GM13976 (cell line): ENCODE measurements at places on chromosomes 2 and 18.
A peak's percentile ranks its signal among the peaks of the same experiment; 100 is the strongest.

- DNase-seq, result peak; percentile 70
Measured at GRCh38 chr18:63098018-63098981, 221.3 kb downstream of the BCL2 start.

- no peak for DNase-seq
Measured at GRCh38 chr2:223260681-223261080, 208.7 kb downstream of the KCNE4 start.

DNA sequence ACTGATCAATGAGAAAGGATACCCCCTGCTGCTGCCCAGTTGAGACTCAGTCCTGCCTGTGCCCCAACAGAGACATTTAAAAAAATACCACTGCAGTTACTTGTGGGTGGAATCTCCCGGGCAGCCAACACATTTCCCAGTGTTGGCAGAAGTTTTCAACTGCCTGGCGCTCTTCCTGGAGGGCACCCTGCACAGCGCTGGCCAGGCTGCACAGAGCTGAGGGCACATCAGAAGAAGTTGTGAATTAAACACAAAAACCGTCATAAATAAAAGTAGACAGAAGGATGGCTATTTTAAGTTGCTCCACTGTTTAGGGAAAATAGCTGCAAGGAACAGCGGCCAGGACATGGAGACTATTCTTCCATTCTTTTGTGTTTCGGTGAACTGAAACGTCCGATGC is 110.2 kb upstream of the THOC1 start:
- no peak for DNase-seq

DNA sequence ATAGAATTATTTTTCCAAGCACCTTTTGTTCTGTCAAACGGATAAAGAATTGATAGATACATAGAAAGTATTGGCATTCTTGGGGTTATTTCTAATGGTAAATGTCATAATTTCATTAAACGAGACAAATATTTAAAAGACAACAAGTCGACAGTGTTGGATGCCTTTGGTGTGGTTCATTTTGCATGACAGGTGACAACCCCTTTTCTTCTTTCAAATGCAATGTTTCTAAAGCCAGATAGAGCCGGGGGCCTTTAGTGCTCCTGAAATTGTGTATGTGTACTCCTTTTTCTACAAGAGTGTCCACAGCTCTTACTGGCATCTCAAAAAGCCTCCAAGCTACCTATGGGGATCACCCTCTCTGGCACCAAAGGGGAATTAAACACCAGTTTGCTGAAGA is 350.8 kb upstream of the ID2 start:
- no peak for DNase-seq

DNA sequence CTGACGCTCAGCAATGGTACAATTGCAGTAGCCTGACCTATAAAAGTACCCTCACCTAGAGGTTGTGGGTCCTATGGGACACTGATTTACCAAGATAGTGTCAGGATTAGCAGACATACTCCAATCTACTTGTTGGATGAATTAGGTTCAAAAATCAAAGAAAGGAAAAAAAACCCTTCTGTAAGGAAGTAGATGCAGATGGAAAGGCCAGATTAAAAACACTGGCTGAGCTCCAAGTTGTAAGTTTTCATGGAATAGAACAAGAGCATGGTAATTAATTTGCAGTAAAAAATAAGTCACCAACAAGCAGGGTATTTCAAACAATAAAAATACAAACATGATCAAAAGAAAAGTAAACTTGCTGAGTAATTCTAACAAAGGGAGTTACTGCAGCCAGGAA is 26.4 kb downstream of the IDH1 start:
- DNase-seq, result no peak

GRCh38 chr2:2664989-2665833 is 334.1 kb upstream of the MYT1L start:
- no peak for DNase-seq

DNA sequence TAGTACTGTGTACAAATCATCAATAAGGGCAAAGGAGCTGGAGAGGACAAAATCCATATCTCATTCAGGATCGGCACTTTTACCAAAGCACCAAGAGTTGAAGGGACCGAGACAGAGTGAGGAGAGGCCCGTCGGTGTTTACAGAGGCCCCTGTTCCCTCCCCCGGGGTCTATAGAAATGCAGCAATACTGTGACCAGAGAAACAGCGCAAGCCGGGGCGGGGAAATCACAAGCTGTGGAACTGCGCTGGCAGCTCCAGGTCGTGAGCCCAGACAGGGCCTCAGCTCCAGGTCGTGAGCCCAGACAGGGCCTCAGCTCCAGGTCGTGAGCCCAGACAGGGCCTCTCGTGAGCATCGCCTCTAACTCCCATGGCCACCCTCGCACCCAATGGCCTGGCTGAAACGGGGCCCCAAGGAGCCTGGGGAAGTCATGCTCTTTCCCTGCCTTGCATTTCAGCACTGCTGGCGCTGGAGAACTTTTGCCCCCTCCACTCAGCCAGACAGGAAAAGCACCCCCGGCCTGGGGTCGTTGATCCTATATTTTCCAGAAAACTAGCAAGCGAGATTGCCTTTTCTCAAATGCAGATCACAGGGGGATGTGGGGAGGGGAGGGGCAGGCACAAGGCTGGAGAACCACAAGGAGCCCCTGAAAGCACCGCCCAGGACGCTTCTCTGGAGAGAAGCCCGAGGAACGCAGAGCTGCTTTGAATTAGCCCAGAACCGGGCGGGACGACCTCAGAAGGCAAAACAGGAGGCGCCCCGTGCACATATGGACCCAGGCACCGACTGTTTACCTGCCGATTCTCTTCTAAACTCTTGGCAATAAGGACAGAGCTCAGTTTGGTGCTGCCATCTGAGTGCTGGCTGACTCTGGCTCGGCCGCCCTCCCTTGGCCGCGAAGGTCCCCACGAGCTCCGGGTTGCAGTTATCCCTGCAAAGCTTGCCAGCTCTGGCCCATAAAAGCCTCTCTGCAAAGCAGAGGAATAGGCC is 223.7 kb downstream of the ACKR3 start:
- no peak for DNase-seq

- no peak for DNase-seq
Measured at GRCh38 chr2:231211486-231211885, 13.1 kb downstream of the ARMC9 start.

- no peak for DNase-seq
Measured at GRCh38 chr2:136433261-136433660, 315.3 kb upstream of the CXCR4 start.

- no peak for DNase-seq
Measured at GRCh38 chr2:226057914-226058313, 658.4 kb downstream of the NYAP2 start.

DNA sequence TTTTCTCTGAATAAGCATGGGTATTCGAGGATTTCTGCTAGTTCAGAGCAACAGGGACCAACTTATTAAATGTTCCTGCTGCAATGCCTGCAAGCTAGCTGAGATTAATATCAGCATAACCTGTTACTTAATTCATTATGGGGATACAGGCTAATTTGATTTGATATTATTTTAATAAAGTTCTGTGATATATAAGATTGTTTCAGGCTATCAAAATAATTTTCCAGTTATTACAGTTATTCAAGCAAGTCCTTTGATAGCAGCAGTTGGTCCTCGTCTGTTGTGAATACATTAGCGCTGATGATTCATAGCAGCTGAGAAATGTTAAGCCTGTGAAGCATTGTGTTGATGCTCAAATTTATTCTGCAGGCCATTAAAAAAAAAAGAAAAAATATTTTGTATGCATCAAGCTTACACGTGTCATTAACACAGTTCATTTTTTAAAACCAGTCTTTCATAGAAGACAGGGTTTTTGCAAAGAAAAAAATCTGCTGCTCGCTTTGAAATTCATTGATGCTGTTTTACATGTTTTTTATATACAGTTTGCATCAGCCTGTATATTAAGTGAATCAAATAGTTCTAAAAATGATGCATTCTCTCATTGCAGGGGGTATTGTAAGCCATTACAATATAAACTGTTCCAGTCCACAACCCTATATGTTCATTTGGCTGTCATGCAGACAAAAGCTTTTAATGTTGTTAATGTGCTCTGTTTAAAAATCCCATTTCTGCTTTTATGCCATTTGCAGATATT is 482.5 kb downstream of the BCL11A start:
- DNase-seq, result no peak

GRCh38 chr2:69524799-69525198 is 87.6 kb upstream of the NFU1 start:
- no peak for DNase-seq

GRCh38 chr2:197950724-197951123 is 146.3 kb downstream of the PLCL1 start:
- no peak for DNase-seq

DNA sequence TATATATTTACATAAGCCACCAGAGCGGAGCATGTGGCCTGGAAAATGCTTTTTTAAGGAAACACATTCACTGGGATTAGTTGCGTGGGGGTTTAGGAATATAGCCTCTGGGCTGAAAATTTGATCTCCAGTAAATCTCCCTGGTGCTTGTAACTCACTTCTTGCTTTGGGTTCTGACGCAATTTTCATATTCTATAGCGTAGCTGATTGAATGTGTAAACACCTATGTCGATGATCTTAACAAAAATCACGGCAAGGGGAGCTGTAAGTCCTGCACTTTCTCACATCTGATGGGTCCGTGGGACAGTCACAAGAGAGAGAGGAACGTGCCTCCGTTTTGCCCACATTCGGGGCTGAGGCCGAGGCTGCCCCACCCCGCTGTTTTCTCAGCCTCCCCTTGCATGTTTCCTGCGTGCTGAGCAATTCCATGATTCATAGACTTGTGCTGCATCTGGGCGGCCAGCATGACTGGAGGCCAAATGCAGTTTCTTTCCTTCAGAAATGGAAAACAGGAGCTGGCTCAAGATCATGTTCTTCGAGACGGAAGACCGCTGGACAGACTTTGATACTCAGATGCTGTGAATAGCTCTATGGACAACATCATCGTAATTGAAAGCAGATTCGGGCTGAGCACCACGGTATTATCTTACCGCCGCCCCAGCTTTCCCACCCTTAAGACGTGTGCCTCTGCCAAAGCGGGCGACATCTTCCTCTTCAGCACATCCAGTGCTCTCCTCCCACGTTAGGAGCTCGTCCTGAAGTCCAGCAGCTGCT is 109.2 kb downstream of the TMEM18 start:
- DNase-seq, result no peak

DNA sequence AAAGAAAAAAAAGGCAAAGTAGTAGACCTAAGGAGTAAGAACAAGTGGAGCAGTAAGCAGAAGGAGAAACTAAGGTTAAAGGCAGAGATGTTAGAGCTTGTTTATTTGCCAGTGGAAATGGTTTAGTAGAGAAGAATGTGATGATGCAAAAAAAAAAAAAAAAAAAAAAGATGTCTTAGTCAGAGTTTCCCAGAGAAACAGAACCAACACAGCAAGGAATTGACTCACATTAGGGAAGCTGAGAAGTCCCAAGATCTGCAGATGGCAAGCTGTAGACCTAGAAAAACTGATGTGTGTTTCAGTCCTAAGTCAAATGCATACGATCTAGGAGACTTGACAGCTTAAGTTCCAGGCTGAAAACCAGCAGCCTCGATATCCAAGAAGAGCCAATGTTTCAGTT is 1548.8 kb upstream of the LRRTM1 start:
- no peak for DNase-seq

DNA sequence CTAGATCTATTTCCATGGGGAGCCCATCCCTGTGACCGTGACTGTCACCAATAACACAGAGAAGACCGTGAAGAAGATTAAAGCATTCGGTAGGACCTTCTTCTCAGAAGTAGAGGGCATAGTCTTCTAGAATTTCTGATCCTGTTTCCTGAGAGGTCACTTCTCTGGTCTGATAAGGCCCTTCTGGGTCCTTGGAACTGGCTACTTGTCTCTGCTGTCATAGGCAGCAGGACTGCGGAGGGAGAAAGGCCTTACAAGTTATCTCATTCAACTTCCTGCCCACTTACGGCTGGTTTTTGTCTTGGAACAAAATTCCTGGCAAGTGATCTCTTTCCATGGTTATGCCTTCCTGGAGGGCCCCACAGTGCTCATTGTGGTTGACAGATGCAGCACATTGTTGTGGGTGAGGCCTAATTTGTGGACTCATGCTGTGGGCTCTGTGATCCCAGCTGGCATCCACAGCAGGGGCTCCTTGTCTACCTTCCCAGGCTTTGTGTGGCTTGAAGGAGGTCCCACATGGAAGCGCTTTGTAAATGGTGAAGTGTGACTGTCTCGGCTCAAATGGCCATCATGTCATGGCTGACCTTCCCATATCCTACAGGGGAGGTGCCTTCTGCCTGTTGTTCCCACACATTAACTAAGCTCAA is 22.0 kb downstream of the SAG start:
- DNase-seq, result no peak

GRCh38 chr18:34261865-34262780 is 37.4 kb upstream of the NOL4 start:
- DNase-seq, result peak; percentile 5

DNA sequence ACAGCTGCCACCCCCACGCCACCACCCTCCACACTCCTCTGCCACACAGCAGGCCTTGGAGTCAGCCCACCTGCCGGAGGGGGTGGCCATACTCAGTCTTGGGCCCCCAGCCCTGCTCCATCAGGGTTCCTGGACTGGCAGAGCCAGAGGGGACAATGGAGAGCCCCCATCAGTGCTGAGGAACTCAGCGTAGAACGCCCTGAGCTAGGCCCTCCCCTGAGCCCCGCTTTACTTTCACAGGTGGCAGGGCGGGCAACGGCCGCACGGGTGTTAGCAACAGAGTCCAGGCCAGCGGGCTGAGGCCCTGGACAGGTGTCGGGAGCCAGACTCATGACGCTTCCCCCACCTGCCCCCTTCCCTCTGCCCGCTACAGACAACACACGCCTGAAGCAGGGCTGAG is 47.1 kb downstream of the FOSL2 start:
- no peak for DNase-seq

DNA sequence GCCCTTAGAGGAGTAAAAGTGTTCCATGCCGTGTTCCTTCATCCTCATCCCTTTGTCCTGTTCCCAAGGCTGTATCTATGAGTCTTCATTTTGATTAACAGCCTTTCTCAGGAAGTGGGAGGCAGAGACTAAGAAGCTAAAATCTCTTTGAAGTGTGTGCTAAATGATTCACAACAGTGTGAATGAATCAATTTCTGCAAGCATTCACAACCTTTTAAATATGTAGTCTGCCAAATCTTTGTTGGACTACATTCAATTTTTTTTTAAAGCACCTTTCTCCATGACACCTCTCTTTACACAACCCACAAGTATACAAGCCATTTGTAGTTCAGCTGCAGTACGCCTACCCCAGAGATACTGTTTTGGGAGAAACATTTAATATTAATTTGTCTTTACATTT is 408.6 kb upstream of the FANCL start:
- no peak for DNase-seq

- DNase-seq, result peak; percentile 50
Measured at GRCh38 chr2:25664183-25664964, 9.0 kb downstream of the DTNB start.

- DNase-seq, result no peak
Measured at GRCh38 chr2:147560810-147561535, 283.9 kb upstream of the ACVR2A start.
